MM.1S (cell line): ENCODE measurements at places on chromosomes 11 and 22.

GRCh38 chr11:111975076-111975806, 38.1 kb downstream of the DIXDC1 start:
- DNase-seq: no peak

- no peak for DNase-seq
Observed at GRCh38 chr11:61413496-61413895, 16.3 kb downstream of the CPSF7 start.

DNA sequence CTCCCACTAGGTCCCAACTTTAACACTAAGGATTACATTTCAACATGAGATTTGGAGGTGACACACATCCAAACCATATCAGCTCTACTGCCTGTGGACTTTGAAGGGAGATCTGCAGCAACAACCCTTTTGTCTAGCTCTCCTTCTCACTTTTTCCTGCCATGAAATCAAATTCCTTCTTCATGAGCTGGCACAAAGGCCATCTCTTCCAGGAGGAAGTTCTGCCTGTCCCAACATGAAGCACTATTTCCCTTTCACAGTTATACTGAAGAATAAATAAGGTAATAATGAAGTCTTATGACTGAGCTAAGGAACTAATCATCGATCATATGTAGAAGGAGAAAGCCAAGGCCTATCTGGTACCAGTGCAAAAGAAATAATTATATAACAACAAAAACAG, 253.5 kb upstream of the TENM4 start:
- DNase-seq: no peak

DNA sequence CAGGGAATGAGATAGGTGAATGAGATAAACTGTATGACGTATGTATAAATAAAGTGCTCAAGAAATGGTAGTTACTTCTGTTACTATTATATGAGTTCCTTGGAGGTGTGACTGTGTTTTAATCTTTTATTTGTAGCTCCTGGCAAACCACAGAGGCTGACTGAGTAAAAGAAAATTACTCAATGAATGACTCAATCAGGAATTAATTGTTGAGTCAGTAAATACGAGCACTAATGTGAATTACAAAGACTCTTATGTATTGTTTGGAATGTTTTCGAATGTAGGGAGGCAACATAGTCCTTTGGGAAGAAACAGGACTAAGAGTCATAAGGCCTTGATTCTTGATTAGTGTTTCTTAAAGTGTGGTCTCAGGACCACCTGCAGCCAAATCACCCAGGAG, 51.1 kb upstream of the BLID start:
- DNase-seq: no peak

DNA sequence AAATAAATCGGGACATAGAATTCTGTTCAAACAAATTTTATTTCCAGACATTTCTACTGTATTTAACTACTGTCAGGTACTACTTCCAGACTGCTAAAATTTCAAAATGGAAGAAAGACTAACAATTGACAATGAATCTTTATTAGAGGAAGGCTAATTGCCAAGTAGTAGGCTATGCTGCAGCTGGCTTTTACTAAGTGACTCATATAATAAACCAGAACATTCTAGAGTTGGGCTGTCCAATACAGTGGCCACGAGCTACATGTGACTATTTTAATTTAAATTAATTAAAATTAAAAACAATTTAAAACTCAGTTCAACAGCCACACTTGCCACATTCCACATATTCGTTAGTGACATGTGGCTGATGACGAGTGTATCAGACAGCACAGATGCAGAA, 27.6 kb downstream of the CHKA start:
- DNase-seq: no peak

DNA sequence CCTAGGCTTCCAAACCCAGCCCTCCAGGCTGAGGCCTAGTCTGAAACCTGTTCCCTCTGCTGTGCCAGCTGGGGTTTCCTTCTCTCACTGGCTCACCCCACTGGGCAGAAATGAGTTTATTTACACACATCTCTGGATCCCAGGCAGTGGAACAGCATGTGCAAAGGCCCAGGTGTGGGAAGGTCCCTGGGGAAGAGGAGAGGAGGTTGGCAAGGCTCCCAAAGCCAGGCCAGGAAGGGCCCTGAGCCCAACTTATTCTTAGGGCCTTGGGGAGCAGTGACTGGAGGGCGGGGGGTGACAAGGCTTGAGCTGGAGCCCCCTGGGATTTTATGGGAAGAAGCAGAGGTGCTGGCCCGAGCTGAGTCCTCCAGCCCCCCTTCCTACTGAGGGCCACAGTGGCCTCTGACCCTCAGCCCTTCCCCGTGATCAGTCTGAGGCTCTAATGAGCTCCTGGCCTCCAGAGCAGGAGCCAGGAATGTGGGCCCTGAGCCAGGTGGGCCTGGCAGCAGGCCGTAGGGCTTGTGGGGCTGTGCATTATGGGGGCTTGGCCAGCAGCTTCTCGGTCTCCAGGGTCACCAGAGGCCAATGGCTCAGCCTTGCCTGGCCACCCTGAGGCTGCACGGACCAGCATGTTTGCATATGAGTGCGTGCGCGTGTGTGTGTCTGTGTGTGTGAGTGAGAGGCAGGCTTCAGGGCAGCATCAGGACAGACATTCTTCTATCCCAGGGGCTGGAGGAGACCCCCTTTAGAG, 2.9 kb downstream of the MYO7A start:
- DNase-seq: no peak

DNA sequence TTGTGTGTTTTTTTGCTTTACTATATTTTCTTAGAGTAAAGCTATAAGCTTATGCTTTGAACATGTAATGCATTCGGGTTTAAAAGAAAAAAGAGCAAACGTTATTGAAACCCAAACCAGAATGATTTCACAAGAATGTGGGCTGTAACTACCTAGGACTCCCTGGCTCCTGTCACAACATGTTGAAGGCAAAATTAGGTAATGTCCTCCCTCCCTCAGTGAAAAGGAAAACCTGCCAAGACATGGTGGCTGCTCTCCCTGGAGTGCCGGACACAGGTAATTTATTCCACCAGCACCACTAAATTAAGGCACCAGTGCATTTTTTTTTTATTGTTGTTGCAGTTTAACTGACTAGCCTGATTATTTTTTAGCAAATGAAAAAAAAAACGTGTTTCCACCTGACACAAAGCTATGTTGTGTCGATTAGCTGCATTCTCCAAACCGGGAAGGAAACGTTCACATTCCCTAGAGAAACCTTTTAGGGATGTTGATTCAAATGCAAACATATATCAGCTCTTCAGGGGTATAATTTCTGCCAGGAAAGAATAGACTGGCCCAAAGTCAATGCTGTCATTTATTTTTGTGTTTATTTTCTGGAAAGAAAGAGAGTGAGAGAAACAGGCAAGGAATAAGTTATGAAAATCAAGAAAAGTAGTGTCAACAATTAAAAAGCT, 134.6 kb downstream of the CCDC34 start:
- no peak for DNase-seq

DNA sequence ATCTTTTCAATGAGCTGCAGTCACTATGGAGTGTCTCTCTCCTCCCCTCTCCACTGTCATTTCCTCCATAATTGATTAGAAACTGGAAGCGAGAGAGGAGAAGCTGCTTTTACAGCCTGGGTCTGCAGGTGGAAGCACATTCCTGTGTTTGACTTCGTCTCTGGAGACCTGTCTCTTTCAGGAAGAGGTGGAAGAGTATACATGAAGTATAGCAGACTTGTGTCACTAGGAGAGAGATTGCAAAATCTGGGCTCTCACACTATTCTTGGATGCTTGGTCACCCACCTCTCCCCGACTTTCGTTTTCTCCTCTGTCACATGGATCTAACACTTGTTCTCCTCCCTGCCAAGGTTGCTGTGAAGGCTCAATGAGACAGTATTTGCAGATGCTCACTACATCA, 323.3 kb downstream of the NTM start:
- DNase-seq: no peak

DNA sequence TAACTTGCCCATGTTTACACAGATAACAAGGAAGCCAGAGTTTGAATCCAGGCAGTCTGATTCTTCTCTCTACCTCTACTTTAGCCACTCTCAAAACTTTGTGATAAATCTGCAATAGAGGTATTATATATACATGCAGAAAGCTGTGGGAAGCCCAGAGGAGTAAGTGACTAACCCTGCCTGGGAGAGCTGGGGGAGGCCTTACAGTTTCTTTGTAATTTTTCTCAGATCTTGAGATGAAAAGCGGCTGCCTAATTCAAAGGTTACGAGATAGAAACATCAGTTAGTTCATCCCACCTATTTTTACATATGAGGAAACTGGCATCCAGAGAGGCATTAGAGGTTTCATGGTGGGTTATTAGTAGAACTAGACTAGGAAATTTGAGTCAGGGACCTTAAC, 4.9 kb downstream of the STIM1 start:
- no peak for DNase-seq

- no peak for DNase-seq
Observed at GRCh38 chr11:74310857-74311256, 583 bp downstream of the P4HA3 start.

DNA sequence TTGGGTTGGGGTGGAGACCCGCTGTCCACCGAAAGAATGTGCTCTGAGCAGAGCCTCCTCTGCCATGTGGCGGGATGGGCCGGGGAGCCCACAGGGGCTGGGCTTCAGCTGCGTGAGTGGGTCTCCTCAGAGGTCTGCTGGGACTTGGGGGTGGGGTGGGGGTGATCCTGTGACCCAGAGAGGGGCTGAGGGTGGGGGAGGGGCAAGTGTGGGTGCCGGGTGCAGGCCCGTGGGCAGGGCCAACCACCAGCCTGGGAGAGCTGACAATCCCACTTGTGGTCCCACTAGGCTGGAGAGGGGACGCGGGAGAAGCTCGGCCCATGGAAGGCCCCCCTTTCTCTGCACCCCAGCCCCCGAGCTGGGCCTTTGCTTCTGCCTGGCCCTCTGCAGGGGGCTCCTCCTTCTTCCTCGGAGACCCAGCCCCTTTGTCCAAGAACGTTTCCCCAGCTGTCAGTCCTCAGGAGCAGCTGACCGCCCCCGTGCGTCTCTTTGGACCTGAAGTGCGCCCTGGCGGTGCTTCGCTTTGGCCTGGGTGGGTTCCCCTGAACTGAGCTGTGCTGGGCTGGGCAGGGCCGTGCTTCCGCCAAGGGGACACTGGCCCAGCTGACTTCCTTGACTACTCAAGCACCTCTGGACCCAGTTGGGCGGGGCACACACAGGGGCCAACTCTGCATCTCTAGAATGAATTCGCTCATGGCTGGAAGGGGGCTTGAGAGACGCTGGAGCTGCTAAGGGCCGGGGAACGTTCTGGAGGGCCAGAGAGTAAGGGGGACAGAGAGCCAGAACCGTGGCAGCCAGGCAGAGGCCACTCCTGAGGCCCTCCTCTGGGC, 30.2 kb downstream of the OSBPL5 start:
- no peak for DNase-seq

GRCh38 chr11:116117331-116118137, 613.3 kb upstream of the CADM1 start:
- DNase-seq: no peak

GRCh38 chr11:126311401-126312291, 7.8 kb downstream of the DCPS start:
- peak; percentile 84 for DNase-seq

DNA sequence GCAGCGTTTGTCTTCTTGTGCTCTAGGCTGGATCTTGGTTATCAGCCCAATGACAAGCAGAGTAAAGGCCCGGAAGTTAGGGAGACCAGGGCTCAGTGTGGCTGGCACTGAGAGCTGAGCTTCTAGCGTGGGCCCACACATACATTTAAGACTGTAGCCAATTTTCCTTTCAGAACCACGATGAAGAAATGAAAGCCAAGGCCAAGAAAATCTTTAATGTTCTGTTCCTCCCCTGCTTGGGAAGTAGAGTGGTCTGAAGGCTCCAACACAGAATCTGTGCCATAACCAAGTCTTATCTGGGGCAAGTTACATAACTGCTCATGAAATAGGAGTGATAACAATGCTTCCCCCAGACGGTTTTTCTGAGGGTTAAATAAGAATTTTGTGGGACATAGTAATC, 4.7 kb upstream of the ST3GAL4 start:
- DNase-seq: no peak

GRCh38 chr11:16924826-16925560, 89.2 kb downstream of the PLEKHA7 start:
- DNase-seq: no peak

- DNase-seq: no peak
Observed at GRCh38 chr22:44179989-44180705, 578 bp upstream of the PARVG start.

DNA sequence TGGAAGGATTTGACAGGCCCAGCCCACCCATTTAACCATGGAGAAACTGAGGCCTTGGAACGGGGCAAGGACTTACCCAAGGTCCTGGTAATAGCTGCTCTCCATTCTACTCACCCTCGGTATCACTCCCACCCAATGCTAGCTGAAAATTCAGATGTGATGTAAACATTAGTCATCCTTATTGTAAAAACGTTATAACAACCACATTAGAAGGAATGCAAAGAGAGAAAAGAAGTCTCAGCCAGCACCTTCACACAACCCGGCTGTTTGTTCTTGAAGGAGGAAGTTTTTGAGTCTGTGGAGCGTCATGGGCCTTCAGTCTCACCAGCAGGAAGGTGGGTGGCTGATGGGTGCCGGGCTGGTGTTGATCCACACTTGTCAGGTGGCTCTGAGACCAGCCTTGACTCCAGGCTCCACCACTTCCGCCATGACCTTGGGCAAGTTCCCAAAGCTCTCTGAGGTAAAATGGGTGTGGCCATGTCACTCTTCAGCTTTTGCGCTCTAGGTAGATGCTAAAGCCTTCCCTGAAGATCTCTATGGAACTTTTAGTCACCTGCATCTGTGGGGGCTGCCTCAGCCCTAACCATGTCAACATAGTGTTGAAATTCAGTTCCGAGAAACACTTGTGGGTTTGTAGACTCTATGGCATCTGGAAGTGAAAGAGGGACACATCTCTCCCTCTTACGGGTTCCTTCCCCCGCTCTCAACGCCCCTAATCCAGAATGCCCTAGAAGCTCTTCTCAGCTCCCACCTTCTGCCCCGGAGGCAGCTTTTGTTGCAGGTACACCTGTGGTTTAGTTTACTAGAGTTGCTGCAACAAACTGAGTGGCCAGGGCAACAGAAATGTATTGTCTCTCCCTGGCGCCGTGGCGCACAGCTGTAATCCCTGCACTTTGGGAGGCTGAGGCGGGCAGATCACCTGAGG, 14.8 kb downstream of the CD6 start:
- DNase-seq: peak; percentile 53

DNA sequence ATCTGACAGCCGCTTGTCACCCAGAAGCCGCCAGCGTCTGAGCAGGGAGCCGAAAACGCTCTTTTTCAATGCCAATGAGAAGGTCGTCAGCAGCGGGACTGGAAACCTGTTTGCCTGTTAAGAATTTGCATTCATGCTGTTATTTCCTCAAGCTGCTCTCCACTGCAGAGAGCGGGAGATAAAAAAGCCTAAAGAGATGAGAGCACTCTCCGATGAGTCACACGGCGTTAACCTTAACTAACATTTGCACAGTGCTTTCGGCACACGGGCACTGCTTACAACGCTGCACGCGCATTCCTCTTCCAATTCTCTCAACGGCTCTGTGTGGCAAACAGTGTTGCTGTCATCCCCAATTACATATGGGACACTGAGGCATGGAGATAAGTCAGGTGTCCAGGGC, 40.0 kb upstream of the RTL6 start:
- DNase-seq: no peak
